ENCODE measurements at places on chromosomes 7 and 10.
A peak's percentile ranks its signal among the peaks of the same experiment; 100 is the strongest.

- peak; percentile 70 for DNase-seq
Measured at GRCh38 chr7:151690606-151691005, 170.9 kb upstream of the RHEB start.

- DNase-seq: no peak
Measured at GRCh38 chr7:128076196-128076795, 45.1 kb upstream of the LRRC4 start.

- peak; percentile 90 for DNase-seq
Measured at GRCh38 chr7:106770191-106770590, 94.9 kb upstream of the PIK3CG start.

GRCh38 chr10:123241391-123242141 is 87.4 kb downstream of the BUB3 start:
- DNase-seq: no peak

DNA sequence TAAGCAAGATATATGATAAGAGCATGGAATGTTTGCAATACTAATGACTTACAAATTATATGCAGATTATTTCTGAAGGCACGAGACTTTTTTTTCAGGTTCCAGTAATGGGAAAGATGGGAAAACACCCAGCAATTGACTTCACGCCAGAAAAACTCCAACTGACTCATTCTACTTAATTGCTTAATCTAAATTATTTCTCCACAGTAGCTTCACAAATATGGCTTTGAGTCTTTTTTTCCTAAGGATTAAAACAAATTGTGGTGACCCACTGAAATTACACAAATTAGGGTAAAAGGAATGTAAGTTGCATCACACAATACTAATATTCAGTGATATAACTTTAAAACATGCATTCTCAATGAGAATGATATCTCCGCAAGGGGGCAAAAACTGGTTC is 138.7 kb downstream of the GNAI1 start:
- peak; percentile 34 for DNase-seq

GRCh38 chr10:10677479-10677878 is 340.2 kb upstream of the CELF2 start:
- peak; percentile 6 for DNase-seq

All from ELR (cell line).